HT1080 (cell line): ENCODE measurements at places on chromosomes 16 and 17.

DNA sequence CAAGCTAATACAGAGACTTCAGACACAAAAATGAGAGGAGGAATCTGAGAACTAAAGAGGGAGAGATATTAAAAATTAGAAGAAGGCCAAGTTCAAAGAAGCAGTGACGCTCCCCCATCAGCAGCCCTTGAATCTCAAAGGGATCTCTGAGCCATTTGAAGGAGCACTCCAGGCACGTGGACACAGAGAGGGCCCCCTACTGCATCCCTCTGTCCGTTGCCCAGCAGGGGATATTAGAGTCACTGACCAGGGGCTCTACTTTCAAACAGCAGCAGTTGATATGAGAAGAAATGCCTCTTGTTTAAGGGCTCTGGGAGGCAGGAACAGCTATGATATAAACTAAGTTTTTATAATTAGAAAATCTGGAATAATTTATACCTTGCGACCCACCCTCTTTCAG is 479.0 kb upstream of the SALL1 start:
- DNase-seq: no peak

DNA sequence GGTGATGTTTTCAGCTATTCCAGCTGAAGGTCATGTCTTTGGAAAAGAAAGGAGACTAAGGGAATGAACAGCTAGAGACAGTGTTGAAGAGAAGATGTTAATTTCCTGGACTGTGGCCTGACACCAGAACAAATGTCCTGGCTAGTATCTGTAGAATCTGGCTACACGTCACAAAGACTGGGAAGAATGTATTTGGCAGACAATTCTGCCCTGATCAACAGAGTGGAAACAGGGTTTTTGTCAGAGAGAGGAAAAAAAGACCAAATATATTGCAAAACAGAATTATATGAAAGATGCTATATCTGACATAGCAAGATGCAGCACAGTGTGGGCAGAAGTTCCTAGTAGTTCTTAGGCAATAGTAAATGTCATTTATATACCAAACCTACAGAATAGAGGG is 17.0 kb upstream of the ANKFN1 start:
- DNase-seq: no peak

DNA sequence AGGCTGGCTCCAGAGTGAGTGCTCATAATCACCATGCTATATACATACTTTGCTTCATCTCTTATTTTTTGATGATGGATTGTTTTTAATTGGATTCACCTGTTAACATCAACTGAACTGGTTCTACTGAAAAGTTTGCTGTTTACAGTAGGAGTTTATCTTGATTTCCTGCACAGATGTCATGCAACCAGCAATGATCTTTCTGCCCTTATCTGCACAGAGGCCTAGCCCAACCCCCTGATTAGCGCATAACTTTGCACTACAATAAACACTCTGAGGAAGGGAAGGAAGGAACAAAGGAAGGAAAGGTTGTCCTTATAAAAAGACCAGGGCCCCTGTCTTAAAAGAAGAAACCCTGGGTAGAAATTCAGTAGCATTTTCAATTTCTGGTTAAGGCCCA is 152.9 kb downstream of the RGS9 start:
- DNase-seq: no peak

GRCh38 chr17:28740406-28741357 is 3.1 kb upstream of the TRAF4 start:
- no peak for DNase-seq

- DNase-seq: no peak
Observed at GRCh38 chr16:53216798-53217197, 162.0 kb downstream of the CHD9 start.
